NCI-H1092 treated with DMSO at 0.1 percent for 48 hours (cell line): ENCODE measurements at places on chromosomes 4 and X.

DNA sequence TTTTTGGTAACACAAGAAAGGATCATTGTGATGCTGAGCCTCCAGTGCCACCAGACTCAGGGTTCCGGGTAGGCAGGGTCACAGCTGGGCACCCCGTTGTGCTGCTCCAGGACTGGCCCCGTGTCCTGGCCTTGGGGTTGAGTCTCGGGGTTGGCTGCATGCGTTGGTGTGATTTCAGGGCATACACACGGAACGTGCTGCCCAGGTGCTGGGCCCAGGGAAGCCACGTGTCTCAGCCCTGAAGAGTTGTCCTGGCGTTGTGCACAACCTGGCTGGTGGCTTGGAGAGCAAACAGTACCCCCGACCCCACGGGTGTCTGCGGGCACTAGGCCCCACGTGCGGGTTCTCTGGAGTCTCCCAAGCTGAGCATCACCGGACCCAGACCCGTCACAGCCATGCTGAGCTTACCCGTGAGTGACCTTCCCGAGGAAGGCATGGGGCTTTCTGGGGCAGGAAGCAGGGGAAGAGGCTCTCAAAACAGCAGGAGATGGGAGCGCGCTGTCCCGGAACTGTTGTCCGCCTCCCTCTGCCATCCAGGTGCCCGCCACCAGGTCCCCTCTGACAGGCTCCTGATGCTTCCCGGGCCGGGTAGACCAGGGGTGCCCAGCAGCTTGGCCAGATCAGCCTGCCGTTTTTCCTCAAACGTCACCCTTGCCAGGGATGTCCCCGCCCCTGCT lies 66.1 kb upstream of the ENPP6 start:
- DNase-seq: no peak

DNA sequence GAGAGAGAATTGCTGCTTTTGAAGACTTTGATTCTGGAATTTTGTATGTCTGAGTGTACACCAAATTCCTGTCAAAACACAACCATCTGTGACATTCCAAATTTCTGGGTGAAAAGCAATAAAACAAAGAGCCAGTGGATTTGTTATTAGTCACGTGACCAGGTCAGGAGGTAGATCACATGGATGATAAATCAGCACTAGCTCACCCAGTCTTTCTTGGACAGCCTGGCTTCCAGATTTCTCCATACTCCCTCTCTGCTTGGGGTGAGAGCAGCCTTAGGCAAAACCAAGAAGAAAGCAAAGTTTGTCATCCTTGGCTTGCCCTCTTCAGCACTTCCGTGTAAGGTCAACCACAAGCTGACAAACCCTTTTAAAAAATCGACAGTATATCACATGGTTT lies 194.2 kb downstream of the CLCN4 start:
- DNase-seq: no peak

- DNase-seq: no peak
Observed at GRCh38 chrX:150889131-150889530, 9.3 kb downstream of the CD99L2 start.

GRCh38 chrX:86002076-86002896 lies 45.1 kb downstream of the CHM start:
- DNase-seq: no peak

DNA sequence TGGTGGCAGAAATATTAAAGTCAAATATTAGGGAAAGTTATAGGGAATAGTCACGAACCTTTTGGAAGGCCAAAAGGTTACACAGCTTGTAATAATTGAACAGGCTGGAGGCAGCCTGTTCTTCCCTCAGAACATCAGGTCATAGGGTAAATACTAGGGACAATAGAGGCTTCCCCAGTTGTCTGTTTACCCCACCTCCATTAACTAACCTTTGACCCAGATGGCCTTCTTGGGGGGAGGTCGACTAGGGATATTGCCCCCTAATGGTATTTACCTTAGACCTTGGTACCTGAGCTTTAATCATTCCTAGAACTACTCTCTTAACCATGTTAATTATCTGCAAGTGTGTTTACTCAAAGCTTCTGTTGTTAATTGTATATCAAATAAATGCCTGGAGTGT lies 26.0 kb downstream of the C4orf17 start:
- no peak for DNase-seq

DNA sequence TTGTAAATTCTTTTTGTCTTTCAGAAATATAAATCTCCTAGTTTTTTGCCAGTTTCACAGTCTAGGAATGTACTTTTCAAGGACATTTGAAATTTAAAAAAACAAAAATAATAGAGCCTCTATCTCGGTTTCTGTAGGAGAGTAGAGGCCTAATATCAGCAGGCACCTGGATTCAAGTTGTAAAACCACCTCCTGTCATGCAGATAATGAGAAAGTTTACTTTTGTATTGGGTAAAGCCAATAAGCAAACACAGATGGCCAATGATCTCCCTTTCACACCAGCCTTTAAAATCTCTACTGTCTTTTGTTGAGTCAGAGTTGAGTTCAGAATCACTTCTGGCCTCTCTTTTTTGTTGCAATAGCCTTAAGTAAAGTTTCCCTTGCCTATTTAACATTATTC lies 1499.9 kb downstream of the PCDH18 start:
- DNase-seq: no peak

GRCh38 chrX:110036162-110037033 lies 33.5 kb downstream of the TMEM164 start:
- no peak for DNase-seq

DNA sequence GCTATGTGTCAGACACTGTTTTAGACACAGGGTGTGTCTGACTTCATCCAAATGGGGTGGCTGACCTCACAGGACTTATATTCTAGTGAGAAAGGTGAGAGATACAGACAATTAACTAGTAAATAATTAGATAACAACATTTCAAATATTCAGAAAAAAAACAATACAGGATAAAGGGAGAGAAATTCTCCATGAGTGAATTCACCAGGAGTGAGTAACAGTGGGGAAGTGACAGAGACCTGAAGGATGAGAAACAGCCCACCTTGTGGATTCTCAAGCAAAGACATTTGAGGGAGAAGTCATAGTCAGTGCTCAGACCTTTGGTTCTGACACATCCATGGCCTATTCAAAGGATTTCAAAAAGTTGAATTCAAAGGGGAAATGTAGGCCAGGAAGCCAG lies 627.9 kb downstream of the IQCM start:
- no peak for DNase-seq
